ENCODE measurements at places on chromosomes 5 and 9.

DNA sequence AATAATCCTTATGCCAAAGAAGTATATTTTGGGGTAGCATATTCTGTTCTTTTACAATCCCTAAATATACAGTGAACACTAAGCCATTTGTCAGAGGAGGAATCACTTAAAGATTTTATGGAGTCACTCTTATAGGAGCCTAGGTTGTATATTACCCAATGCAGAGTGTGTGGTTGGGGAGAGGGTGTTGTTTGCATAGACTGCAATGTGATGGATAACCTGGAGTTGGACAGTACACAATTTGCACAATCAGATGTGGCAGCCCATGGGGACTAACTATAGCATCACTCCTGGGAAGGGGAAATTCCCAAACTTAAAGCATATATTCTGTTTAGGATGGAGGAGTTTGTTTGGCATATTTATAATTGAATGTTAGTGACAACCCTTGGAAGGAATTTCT is 9.6 kb upstream of the NDFIP1 start:
- no peak for DNase-seq

DNA sequence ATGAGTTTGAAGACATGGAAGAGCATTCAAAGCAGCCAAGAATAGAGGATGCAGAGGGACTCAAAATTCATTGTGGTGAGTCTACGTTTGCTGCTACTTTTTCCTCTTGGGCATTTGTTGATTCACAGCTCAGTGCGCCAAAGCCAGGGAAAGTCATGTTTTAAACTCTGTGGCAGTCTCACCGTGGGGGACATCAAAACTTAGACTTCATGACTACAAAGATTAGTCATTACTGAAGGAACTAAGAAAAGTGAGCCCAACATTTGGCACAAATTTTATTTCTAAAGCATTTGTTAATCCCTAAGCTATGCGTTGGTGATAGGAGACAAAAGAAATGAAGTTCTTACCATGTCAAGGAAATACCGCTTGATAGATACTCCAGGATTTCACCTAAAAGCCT is 73.7 kb upstream of the MTAP start:
- no peak for DNase-seq

- no peak for DNase-seq
Observed at GRCh38 chr9:36398745-36399144, 1.3 kb downstream of the RNF38 start.

DNA sequence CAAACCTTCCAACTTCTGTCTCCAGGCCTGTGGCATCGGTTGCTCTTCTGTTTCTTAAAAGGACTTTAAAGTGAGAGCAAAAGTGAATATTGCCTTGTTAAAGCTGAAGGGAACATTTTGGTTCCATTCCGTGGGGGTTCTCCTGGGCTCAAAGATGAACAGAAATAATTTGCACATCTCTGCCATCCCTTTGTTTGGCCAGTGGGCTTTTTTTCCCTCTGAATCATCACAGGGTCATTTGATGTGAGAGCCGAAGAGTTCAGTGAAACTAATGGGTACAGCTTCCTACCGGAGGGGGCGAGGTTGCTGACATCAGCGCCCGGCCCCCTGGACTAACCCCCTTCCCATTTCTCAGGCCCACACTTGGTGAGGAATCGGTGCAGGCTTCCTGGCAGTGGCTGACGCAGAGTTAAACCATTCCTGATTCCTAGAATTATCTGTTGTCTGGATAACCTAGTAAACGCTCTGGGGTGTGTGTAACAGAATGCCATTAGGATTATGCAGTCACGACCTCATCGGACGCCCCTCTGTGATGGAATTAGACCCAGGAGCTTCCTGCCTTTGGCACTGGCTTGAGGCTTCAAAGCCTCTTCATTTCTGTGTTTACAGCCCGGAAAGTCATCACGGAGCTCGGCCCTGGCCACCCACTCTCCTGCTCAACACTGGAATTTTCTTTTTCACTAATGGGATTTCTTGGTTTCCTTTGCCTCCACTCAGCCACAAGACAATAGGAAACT is 61.6 kb upstream of the RPL26L1 start:
- DNase-seq, result peak; percentile 56

DNA sequence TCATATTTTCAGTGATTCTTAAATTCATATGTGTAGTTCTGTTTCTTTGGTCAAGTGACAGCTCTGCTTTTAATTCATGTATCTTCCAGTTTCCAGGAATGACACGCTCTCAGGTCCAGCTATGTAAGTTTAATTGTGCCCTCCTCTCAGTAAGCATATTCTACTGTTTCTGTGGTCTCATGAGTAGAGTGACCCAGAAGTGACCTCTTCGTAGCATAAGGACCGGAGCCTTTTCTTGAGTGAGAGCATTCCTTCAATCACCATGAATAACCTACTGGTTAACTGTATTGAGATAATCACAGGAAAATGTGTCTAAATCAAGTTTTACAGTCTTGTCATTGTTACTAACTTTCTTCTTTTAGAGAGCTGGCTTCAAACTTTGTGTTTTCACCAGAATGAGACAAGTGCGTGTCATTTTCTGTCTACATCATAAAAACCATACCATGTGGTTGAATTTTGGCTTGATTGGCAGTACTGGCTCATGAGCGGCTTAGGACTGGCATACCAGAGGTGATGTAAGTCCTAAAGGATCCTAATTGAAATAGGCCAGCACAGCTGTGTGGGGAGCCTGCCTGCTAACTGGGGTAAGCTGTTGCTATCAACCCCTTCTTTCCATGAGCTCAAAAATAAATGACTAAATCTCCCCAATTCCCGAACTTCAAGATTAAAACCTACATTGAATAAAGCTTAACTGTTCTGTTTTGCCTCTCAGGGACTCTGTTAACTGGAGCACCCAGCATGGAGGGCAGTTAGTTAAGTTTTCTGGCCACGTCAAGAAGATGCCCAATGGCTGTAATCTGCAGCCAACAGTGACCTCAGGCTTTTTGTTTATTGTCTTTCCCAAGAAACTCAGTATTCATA is 4.8 kb downstream of the ADAMTSL1 start:
- no peak for DNase-seq

- DNase-seq, result peak; percentile 42
Observed at GRCh38 chr5:39495227-39495626, 70.4 kb upstream of the DAB2 start.

DNA sequence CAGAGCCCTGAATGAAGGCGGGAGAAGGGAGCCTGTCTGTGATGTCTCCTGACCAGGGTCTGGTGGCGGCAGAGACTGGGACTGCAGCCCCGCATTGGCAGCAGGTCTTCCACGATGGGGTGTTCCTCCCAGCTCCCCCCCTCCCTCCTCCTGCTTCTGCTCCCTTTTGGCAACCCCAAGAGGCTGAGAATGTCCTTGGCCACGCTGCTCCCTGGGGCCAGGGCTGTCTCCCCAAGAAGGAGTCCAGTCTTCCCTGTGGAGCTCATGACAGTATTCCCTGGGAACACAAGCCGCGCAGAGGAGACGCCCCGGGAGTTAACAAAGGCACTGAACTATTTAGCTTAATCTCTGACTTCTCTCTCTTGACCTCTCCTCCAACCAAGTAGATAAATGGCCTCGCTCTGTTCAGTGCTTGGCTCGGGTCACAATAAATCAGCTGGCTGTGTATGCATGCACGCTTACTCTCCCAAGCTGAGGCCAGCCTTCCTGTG is 84.0 kb upstream of the NEURL1B start:
- no peak for DNase-seq

- no peak for DNase-seq
Observed at GRCh38 chr9:2453701-2454100, 167.9 kb upstream of the VLDLR start.

- no peak for DNase-seq
Observed at GRCh38 chr9:117887941-117888340, 183.7 kb downstream of the TLR4 start.

DNA sequence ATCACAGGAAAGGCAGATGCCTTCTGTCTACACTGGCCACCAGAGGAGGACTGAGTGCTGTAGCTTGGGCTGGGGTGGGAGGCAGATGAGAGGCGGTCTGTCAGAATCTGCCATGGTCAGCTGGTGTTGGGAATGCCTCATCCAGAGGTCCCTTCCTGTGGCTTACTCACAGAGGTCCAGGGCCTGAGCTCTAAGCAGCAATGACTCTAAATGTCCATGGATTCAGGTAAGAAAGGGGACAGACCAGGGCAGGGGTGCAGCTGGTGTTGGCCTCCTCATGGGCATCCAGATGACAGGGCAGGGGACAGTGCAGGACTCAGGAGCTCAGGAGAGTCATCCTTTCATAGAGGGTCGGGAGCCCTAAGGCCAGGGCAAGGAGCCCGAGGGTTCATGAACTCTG is 165.0 kb downstream of the ICE1 start:
- no peak for DNase-seq

GRCh38 chr5:40378396-40379177 is 301.1 kb upstream of the PTGER4 start:
- peak; percentile 48 for DNase-seq

GRCh38 chr9:5502553-5502952 is 7.8 kb upstream of the PDCD1LG2 start:
- DNase-seq, result no peak

GRCh38 chr9:77149879-77150278 is 27.5 kb upstream of the VPS13A start:
- DNase-seq, result no peak

DNA sequence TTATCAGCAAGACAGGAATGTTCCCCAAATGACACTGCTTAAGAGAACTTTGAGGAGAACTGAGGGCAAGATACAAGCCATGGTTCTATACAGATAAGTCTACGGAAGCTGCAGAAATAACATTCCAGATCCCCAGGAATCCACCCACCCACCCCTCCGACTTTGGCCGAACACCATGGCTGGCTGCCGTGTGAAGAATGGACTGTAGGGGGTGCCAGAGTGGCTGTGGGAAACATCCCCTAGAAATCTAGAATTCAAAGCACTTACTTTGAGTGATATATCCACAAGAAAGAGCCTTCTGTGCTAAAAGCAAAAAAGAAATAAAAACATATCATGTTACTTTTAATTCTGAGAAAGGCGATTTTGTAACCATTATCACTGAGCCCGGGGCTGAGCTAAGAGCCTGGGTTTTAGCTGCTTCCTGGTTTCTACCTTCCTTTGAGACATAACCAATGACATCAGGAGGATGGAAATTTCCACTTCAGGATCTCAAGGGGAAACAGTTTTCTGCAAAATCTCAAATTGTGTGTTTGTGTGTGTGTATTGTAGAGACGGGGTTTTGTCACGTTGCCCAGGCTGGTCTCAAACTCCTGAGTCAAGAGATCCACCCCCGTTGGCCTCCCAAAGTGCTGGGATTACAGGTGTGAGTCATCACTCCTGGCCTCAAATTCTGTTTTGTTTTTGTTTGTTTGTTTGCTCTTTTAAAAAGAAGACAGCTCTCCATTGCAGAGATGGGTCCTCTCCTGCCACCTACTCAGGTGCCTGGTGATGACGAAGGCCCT is 36.4 kb downstream of the GGTA1 start:
- DNase-seq, result peak; percentile 63

DNA sequence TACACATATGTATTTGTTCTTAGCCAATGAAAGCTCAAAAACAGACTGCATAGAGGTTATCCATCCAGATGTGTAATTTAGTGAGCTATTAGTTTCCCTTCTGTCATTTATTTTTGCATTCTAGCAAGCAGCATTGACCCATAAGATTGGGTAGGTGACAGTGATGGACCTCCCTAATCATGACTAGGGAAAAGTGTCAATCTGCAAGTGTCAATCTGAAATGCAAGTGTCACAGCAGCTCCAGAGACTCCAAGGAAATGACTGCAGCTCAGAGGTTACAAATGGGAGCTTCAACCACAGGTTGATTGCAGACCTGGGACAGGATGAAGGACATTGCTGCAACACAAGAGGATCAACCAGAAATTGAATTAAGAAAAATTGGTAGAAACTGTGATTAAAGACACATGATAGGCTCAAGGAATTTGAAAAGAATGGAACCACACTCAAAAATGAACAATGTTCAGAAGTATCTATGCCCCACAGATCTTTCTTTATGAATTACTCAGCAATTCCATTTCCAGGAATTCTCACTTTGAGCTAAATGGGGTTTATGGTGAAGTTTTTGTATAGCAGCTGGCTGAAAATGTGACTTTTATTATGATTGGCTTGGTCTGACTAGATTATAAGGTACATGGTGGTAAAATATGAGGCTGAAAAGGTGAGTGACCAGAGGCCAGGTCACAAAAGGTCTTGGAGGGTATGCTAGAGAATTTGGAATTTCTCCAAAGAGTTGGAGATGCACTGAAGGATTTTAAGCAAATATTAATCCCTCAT is 59.6 kb upstream of the HTR4 start:
- no peak for DNase-seq

- DNase-seq, result no peak
Observed at GRCh38 chr5:53165431-53166182, 56.0 kb upstream of the MOCS2 start.

DNA sequence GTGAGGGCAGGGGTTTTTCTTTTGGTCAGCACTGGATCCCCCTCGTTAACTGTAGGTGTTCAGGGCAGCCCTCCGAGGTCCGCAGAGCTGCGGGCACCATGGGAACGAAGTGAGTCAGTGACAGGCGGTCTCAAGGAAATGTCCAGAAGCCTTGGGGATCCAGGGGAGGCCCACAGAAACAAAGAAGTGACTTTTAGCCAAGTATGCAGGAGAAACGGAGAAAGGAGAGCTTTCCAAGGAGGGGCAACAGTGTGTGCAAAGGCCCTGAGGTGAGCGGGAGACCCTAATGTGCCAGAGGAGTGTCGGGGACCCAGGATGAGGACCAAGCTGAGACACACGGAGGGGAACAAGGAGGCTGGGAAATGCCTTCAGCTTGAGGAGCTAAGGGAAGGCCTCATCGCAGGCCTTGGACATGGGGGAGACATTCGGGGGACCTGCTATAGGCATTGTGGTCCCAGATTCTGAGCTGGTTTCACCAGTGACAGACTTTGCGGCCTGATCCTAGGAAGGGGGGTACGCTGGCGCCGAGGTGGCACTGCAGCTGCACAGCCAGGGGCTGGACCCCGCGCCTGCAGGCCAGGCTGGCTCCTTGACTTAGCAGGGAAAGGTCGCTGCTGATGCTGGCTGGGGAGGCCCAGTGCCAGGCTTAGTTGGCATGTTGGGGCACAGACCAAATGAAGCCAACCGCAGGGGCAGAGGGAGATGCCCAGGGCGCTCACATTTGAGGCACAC is 3.3 kb downstream of the LTC4S start:
- no peak for DNase-seq

GRCh38 chr5:118553662-118554061 is 434.7 kb downstream of the DTWD2 start:
- DNase-seq, result no peak

- DNase-seq, result peak; percentile 50
Observed at GRCh38 chr5:159987031-159987674, 21.8 kb upstream of the TTC1 start.

GRCh38 chr5:43643750-43644149 is 40.8 kb downstream of the NNT start:
- no peak for DNase-seq

GRCh38 chr5:87182649-87183048 is 85.0 kb upstream of the RASA1 start:
- DNase-seq, result no peak

DNA sequence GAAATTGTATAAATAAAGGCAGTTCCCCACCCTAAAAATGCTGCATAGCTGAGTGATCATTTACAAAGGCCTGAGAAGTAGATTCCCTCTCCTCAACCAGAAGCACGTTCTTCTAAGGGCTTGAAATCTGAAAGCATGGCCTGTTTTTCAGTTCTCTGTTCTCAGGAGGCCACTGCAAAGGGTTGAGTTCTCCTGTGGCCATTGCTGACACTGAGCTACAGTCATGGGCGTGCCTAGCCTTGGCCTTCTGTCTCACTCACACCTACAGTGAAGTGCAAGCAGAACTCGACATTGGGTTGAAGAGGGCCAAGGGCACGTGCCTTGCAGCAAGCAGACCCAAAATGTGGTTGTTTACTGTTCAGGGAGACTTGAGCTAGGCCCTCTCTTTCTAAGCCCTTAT is 276.6 kb upstream of the VLDLR start:
- DNase-seq, result no peak

All from suppressor macrophage treated with lipopolysaccharide for 4 hours (primary cell).